ENCODE measurements at places on chromosomes 11 and 22.

GRCh38 chr22:20217563-20217962, 50.6 kb downstream of the RTN4R start:
- no peak for DNase-seq

DNA sequence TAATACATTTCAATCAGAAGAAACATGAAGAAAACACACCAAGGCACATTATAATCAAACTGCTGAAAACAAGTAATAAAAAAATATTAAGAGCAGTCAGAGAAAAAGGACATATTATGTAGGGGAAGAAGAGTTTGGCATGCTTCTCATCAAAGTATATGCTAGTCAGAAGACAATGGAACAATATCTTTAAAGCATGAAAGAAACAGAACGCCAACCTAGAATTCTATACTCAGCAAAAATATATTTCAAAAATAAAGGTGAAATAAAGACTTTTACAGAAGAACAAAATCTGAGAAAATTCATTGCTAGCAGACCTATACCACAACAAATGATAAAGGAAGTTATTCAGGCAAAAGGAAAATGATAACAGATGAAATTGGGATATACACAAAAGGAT, 34.6 kb upstream of the ANO1 start:
- DNase-seq = no peak

DNA sequence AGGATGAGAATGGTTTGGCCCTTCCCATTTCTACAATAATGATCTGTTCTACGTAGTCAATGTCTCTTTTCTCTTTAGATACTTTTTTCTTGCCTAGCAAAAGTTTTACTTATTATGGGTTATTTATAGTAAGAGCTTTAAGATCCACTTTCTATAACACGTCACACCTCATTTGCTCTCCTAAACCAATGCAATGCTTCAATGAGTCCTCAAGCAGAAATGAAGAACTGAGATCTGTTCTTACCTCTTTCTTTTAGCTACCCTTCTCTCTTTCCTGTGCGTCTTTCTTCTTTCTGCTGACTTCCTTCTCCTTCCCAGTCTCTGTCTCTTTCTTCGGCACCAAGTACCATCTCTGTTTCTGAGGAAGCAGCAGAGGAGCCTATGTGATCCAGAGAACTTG, 61.8 kb downstream of the SNX19 start:
- DNase-seq = no peak

- DNase-seq = no peak
Measured at GRCh38 chr22:20885017-20885556, 26.3 kb downstream of the SNAP29 start.

- no peak for DNase-seq
Measured at GRCh38 chr22:44449061-44449682, 48.9 kb downstream of the RTL6 start.

GRCh38 chr11:61851113-61851899, 23.2 kb downstream of the FADS2 start:
- no peak for DNase-seq

- no peak for DNase-seq
Measured at GRCh38 chr11:114846416-114846791, 168.1 kb downstream of the NXPE2 start.

GRCh38 chr11:6232899-6233298, 1.5 kb downstream of the FHIP1B start:
- no peak for DNase-seq

DNA sequence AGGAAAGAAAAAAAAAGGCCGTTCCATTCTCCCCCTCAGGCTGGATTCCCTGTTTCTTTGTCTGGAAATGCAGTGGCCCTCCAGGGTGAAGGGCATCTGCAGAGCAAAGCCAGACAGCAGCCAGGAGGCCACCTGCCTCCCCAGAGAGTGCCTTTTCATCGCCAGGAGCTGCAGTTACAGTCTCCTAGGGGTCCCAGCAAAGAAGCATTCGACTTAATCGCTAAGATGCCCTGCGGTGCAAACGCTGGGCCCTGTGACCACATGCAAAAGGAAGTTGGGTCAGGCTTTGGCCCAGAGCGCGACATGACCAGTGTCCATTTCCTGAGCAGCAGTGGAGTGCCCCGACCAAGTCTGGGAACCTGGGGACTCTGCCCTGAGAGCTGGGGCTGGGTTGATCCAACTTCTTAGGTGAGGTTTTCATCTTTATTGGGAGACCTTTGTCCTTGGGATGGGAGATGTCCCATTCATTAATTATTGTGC, 304.6 kb downstream of the OPCML start:
- no peak for DNase-seq

DNA sequence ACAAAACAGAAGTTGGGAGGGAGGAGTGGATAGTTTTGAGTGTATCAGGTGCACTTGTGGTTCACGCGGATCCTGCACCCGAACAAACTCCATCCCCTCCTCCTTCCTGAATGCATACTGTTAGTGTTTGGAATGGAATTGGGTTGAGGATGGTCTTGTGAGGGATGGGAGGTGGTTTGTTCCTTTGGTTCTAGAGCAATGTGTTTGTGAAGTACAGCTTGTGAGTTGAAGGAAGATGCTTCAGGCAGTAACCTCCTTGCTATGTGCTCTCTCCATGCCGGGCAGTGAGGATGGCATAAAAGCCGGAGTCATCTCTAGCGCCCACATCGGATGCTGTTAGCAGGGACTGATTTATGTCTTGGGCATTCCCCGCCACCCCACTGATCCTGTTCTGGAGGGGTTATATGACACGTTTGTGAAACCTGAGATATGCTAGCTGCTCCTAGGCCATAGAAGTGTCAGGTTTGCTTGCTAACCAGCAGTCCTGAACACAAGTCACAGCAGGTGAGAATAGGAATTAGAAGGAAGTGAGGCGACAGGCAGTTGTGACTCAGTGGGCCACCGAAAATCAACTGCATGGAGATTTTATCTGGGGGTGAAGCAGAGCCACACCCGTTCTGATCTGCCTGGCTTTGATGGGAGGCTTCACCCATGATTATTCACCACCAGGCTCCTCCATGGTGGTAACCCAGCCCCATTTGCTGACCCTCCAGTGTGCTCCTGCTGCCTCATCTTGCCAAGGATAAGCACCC, 2.2 kb downstream of the BCR start:
- no peak for DNase-seq

DNA sequence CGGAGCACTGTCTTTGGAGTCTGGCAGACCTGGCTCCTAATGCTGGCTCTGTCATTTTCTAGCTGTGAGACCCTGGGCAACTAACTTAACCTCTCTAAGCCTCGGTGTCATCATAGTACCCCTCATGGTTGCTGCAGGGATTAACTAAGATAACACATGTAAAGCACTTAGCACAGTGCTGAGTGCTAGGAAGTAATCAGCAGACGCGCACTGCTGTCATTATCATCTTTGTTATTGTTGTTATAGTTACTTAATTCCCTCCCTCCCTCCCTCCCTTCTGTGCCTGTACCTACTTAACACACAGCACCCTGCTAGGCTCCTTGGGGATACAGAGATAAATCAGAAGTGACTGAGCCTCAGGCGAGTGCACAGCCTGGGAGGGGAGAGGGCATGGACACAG, 104.7 kb upstream of the PITPNB start:
- DNase-seq = no peak

GRCh38 chr11:123137431-123138224, 57.4 kb downstream of the CLMP start:
- DNase-seq = no peak

- DNase-seq = no peak
Measured at GRCh38 chr11:73956876-73957653, 6.2 kb downstream of the DNAJB13 start.

- no peak for DNase-seq
Measured at GRCh38 chr11:57161351-57161750, 20.4 kb upstream of the LRRC55 start.

DNA sequence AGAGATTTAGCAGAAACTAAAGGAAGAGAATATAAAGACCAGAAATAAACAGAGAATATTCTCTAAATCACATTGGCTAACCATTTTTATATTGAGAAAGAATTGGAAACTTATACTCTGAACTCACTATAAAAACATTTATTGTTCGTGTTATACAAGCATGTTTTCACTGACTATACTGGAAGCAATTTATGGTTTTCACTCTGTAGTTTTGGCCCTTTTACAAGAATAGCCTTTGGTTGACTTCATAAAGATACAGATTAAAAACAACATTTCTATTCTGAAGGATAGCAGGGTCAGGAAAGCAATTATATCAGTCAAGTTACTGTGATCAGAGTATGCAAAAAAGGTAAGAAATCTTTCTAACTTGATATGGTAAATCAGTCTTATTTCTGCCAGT, 965.7 kb upstream of the FAT3 start:
- no peak for DNase-seq

DNA sequence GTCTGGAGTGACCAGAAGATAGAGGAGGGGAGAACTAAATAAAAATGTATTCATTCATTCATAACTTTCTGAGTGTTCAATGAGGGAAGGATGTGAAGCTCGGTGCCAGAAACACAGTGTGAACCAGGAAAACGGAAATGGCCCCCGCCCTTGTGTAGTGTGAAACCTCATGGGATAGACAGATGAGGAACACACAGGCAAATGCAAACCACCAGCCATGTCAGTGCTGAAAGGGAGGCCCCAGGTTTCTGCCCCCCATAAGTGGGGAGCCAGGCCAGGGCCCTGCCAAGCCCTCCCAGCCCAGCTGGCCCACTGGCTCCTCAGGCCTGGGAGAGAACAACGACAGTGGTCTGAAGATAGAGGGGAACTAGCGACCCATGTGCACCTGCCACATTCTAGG, 30.5 kb downstream of the LARGE1 start:
- DNase-seq = no peak

GRCh38 chr22:45533703-45534102, 31.0 kb downstream of the FBLN1 start:
- no peak for DNase-seq

Measured in stimulated activated CD4-positive, alpha-beta T cell treated with anti-CD3 and anti-CD28 coated beads, TNF-alpha, amount 100 ng/mL, for 1 hour (primary cell).